ENCODE measurements at places on chromosomes 6 and 20.

GRCh38 chr6:166766769-166767168, 139.7 kb upstream of the RPS6KA2 start:
- no peak for DNase-seq

GRCh38 chr6:16333580-16333979, 95.2 kb downstream of the GMPR start:
- DNase-seq, result no peak

- DNase-seq, result no peak
These were observed 54.8 kb downstream of the SNX9 start for GRCh38 chr6:157877573-157878438.

DNA sequence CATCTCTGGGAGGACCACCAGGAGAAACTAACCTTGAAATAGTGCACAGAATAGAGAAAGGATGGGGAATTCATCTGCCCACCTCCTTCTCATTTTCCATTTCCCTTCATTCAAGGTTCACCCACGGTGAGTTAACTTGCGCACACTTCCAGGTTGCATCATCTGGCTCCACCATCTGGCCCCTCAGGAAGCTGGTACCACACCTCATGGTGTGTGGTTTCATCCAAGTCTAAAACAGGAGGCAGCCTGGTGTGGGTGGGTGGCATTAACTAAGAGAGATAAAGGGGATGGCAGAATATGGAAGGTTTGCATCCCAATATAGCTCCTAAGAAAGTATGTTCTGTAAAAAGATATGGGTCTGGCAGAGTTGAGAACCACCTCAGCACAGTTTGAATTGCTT, 3.8 kb downstream of the ZNF334 start:
- DNase-seq, result no peak

- no peak for DNase-seq
These were observed 398.5 kb upstream of the SASH1 start for GRCh38 chr6:147944122-147944521.

GRCh38 chr20:49696594-49696993, 17.1 kb downstream of the B4GALT5 start:
- no peak for DNase-seq

DNA sequence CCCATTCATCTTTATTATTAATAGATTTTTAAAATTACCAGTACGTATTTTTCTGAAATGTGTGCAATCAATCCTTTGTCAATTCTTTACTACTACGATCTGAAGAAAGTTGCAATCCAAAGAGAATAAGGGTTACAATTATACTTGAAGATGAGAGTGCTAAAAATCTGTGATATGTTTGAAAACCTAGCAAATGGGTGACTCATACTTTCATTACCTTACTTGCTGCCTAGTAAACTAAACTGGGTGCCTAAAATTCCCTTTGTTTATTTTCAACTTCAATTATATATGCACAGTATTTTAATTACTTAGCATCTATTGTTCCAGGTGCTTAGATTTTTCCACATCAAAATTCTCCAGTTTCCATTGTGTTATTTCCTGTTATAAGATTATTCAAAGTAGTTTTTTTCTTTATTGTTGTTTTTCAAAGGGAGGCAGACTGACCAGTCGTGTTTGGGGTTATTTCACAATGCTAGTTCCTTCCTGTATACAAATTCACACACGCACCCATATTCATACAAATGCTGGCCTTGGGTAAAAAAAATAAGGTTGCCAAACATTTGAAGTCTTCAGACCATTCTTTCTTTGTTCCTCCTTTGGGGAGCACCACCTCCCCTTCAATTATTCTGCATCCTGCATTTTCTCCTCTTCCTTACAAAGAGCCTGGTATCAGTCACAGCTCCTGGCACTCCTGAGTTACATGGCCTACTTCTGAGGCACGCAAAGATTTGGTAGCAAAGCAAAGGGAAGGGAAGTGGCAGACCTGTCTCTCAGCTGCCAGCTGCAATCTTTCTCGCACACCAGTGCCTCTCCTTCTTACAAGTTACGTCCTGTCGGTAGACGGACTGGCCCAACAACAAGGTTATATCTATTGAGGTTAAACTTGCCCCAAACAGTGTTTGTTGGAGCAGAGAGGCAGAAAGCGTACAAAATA, 16.2 kb upstream of the FAM135A start:
- no peak for DNase-seq
